ENCODE measurements at places on chromosomes 13 and 19.

- no peak for DNase-seq
Observed at GRCh38 chr13:76871432-76871831, 14.8 kb downstream of the KCTD12 start.

DNA sequence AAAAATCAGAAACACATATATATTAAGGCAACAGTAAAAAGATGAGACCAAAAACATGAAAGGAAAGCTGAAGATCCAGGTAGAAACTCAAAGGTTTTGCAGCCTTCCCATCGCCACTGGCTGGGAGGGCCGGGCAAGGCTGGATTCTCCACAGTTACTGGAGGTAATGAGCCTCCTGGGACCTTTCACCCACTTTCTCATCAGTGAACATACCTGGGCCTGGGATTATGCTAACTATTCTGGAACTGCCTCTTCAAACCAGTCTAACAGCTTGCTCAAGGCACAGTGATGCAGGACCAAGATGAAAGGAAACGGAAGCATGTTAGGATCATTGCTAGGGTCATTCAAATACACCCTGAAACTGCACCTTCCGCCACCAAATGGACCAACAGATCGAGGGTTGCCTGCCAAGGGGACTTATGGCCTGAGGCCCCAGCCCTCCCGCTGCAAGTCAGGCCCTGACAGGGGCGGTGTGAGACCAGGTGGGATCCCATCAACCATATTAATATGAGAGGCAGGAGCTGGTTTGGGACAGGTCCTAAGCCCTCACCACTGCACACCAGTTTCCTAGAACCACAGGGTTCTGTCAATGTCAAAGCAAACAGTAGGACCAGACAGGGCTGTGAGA, 28.4 kb upstream of the ATP12A start:
- DNase-seq = no peak

GRCh38 chr13:40438999-40439797, 227.2 kb downstream of the FOXO1 start:
- no peak for DNase-seq

DNA sequence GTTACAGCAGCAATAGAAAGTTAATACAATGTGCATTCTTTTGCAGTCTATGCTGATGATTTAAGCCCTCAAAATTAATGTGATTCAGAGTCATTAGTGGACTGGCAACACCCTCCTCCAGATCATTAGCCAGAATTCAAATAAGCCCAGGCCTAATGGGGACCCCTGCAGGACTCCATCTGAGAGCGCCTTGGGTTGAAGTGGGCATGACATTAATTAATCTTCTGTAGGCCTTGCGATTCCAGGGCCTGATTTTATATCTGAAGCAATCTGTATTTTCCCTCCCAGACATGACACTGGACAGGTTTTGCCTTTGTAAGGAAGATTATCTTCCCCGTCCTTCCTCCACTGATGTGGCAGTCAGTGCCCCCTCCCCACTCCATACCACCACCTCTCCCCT, 442.9 kb downstream of the FOXO1 start:
- DNase-seq = no peak

GRCh38 chr13:24184265-24184841, 23.8 kb downstream of the SPATA13 start:
- no peak for DNase-seq

DNA sequence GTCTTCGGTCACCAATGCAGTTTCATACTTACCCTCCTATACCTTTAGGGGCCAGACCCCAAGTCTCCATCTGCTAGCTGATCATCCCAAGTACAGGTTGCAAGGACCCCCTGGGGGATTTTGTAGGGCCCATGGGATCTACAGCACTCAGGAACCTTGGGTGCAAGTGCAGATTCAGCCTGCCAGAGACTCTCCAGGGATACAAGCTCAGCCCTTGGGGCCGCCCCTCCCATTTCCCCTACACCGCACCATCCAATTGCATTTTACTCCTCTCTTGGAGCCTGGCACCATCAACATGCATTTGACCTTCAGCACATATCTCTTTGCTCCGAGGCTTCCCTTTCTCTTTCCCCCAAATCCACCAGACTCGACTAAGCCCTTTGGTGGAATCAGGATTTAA, 154.7 kb upstream of the ZNF536 start:
- DNase-seq = no peak

DNA sequence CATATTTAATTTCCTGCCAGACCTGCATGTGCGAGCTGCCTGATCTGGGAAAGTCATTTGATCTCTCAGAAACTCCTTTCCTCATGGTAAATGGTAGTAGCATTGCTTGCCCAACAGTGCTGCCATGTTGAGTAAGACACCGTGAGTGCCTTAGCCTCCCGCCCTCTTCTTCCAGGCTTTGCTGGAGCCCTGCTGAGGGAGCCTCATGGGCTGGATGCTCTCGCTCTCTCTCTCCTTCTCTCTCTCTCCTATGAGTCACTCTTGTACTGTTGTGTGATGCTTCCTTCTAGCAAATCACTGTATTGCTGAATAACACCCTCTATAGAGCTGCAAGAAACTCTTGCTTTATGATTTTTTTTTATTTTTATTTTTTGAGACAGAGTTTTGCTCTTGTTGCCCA, 365.5 kb downstream of the UQCRFS1 start:
- DNase-seq = peak; percentile 53

DNA sequence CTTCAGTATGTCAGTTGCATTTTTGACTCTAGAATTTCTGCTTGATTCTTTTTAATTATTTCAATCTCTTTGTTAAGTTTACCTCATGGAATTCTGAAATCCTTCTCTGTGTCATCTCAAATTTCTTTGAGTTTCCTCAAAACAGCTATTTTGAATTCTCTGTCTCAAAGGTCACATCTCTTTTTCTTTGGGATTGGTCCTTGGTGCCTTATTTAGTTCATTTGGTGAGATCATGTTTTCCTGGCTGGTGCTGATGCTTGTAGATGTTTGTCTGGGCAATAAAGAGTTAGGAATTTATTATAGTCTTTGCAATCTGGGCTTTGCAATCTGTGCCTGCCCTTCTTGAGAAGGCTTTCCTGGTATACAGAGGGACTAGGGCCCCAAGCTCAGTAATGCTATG, 18.5 kb upstream of the KBTBD7 start:
- DNase-seq = no peak

- no peak for DNase-seq
Observed at GRCh38 chr19:48992581-48993174, 431 bp downstream of the GYS1 start.

- no peak for DNase-seq
Observed at GRCh38 chr19:815079-815774, 6.5 kb downstream of the PLPPR3 start.

DNA sequence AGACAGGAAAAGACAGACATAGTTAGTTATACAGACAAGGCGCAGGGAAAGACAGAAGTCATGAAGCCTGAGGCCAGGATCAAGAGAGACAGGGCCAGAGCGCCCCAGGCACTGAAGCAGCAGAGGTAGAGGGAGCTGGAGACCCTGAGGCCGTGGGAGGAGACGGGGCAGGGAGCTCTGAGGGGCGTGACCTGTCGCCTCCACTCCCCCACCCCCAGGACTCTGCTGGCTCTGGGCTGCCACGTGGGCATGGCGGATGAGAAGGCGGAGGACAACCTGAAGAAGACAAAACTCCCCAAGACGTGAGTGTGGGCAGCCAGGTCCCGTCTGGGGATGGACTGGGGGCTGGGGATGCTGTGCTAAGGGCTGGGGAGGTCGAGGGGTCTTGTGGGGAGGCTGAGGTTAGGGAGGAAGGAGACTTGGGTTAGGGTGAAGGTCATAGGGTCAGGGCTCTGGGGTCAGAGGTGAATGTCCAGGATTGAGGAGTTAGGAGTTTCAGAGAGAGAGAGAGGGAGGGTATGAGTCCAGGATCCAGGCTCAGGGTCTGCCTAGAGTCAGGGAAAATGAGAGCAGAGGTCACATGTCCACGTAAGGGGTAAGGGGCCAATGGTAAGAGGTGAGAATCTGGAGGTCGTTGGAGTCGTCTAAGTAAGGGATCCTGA, 31.1 kb downstream of the RYR1 start:
- no peak for DNase-seq

DNA sequence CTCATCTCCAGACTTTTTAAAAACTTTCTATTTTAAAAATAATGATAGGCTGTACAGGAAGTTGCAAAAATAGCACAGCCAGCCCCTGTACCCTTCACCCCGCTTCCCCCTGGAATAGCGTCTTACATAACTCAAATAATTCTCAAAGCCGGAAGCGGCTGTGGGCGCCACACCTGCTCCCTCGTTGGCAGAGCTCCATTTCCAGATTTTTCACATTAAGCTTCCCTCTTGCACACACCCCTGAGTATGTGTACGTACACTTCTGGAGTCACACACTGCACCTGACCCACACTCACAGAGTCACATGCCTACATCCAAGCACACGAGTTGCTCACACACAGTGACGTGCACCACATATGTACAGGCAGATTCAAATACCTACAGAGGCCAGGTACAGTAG, 24.9 kb upstream of the DPP9 start:
- DNase-seq = no peak

GRCh38 chr19:3575260-3575741, 2.6 kb downstream of the HMG20B start:
- no peak for DNase-seq

- no peak for DNase-seq
Observed at GRCh38 chr13:62038214-62038613, 622.6 kb upstream of the PCDH20 start.

GRCh38 chr13:112833551-112834257, 135.3 kb upstream of the MCF2L start:
- no peak for DNase-seq

DNA sequence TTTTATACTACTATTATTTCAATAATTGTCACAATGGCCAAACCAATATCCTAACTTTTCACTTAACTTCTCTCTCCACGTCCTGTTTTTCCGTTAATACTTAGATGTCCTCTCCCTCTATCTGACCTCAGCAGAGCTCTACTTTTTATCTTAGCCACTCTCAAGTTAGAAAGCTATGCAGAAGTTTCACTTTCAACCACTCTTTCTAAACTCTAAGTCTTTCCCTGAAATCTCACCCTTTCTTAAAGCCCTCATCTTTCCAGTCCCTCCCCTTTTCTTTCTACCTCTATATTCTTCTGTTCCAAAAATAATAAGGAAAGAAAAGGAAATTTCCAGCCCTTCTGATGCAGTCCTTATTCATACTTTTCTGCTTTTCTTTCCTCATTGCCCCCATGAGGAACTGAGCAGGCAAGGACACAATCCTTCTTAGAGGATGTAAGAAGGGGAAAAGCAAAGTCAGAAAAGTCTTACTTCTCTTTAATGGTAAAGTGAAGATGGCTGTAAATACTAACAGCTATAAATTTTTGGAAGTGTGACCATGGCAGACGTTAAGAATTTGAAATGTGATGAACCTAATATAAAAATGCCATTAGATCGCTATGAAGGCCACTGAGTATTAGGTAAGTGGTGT, 23.0 kb downstream of the FAM216B start:
- DNase-seq = no peak

DNA sequence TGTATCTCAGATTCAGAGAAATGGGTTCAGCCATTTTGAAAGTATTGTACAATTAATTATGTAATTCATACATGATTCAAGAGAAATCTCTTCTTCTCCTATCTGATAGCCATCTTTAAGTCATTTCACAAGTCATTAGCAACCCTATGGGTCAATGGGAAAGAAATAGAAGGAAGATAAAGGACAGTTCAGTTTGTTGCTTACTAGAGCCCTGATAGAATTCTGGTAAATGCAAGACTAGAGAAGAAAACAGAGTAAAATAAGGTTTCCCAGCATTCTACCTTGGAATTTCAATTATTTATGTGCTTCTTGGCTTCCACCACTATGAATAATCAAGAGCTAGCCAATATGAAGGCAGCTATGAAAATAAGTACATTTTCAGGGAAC, 117.7 kb downstream of the LHFPL6 start:
- DNase-seq = peak; percentile 18

GRCh38 chr13:95749545-95749944, 72.6 kb downstream of the DNAJC3 start:
- DNase-seq = no peak

DNA sequence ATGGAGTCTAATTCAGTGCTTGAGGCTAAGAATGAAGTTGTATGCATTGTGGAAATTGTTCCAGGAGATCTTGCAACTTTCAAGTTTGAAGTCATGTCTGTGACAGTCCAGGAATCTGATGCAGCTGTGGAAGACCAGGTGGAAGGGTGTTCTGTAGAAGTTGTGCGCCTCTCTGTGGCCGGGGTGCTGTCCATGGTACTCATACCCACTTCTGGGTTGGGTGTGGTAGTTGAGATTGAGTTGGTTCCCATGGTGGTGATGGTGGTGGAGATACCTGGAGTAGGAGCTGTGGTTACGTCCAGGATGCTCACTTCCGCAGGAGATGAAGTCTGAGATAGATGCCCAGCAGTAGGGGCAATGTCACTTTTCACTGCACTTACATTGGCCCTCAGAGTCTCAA, 44.3 kb downstream of the MUC16 start:
- no peak for DNase-seq

GRCh38 chr13:48158290-48158689, 63.4 kb upstream of the MED4 start:
- no peak for DNase-seq

DNA sequence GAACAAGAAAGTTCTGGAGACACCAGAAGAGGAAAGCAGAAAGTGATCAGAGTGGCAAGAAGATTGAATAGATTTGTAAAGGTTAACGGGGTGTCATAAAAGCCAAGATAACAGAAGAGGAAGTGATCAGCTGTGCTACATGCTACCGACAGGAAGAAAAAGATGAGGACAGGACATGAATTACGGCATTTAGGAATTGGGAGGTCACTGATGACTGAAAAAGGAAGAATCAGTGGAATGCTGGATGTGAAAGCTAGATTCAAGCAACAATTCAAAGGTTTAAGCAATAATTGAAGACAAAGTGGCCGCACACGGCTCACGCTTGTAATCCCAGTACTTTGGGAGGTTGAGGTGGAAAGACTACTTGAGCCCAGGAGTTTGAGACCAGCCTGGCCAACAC, 15.1 kb downstream of the ZNF160 start:
- DNase-seq = peak; percentile 54

GRCh38 chr13:95707442-95708390, 30.8 kb downstream of the DNAJC3 start:
- DNase-seq = no peak

GRCh38 chr13:52348983-52349780, 56.8 kb downstream of the THSD1 start:
- peak; percentile 83 for DNase-seq

DNA sequence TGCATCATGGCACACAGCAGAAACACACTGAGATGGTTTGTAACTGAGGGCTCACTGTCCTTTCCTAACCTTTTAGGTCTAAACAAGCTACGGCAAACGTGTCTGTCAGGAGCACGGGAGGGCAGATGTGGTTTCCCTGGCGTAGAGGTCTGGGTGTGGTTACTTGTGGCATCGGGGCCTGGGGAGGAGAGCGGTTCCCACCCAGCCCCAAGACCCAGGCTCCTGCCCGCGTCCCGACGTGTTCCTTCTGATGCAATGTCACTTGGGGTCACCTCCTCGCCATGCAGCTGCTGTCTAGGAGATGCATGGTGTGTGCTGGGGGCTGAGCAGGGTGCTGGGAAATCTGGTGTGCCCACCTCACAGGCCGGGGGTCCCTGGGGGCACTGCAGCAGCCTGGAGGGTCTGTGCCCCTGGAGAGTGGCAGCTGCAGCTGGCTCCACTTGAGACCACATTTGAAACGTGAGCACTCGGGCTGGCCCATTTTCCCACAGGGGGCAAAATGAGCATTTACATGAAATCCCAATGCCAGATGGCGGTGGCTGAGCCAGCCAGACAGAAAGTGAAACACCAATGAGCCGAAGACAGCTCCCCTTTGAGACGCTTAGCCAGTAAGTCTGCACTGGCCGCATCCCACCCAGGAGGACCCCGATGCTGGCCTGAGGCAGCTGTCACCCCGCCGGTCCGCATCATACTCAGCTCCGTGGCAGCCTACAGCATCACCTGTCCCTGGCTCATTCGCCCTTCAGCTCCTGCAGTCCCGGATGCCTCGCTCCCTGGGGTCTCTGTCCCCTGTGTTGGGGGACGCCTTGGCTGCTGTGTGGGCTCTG, 22.3 kb upstream of the MYDGF start:
- no peak for DNase-seq

- peak; percentile 87 for DNase-seq
Observed at GRCh38 chr19:6737873-6738786, 750 bp upstream of the GPR108 start.

Measured in EL (cell line).